Retinal pigment epithelial cell (primary cell): ENCODE measurements at places on chromosomes 16 and 17.

DNA sequence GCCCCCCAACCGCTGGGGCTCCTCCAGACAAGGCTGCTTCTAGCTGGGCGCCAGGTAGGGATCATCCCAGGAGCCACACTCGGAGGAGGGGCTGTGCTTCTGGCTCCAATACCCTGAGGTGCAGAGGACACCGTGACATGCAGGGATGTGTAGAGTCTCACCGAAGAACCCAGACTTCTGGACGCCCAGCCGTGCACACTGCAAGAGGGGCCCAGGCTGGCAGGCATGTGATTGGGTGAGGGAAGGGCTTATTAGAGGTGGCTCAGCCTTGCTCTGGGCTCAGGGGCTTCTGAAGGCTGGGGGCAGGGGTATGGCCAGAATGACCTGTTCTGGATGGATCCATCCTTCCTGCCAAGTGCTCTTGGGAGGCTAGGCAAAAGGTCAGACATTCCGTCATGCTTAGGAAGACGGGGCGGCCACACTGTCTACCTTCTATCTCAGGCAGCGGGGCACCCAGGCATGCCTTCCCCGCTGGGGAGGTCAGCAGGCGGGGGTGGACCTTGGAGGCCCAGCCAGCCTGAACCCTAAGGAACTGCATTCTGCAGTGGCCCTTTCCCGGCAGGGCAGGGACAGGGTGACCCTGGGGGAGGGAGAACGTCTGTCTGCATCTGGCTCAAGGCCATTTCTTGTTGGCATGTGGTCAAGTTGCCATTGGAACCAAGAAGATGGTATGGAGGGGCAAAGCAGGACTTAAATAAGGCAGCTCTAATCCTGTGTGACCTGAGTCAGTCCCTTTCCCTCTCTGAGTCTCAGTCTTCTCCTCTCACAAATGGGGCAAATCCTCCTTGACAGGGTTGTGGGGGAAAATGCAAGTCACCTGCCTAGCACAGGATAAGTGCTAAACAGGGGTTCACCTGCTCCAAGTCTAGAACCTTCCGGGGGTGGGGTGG is 5.8 kb upstream of the ADGRG1 start:
- DNase-seq = no peak

DNA sequence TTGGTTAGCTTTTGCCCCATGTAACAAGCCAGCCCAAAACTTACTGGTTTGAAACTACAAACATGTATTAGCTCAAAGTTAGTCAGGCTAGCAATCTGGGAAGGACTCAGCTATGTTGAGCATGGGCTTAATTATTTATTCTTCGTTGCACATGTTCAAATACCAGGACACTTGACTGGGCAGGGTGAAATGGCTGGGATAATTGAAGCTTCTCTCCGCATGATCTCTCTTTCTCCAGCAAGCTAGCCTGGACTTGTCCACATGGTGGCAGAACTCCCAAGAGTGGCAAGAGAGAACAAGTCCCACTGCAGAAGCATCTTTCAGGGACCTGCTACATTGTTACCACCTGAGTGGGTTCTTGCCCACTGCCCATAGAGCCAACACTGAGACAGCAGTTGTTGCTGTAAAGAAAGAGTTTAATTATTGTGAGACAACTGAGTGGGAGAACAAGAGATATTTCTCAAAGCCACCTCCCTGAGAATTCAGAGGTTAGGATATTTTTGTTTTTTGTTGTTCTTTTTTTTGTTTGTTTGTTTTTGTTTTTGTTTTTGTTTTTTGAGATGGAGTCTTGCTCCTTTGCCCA is 16.8 kb upstream of the ATF7IP2 start:
- no peak for DNase-seq

GRCh38 chr16:49341706-49342105 is 31.9 kb upstream of the C16orf78 start:
- no peak for DNase-seq

GRCh38 chr17:14442798-14443528 is 142.1 kb downstream of the HS3ST3B1 start:
- no peak for DNase-seq

GRCh38 chr17:56936697-56937322 is 23.0 kb upstream of the TRIM25 start:
- no peak for DNase-seq

GRCh38 chr16:2881783-2882649 is 999 bp upstream of the FLYWCH2 start:
- no peak for DNase-seq
